ENCODE measurements at places on chromosomes 12 and 14.

- peak; percentile 62 for DNase-seq
Observed at GRCh38 chr12:68899251-68899771, 33.7 kb downstream of the CPM start.

GRCh38 chr12:97306147-97306546 lies 156.5 kb upstream of the RMST start:
- DNase-seq, result peak; percentile 15

GRCh38 chr14:58533446-58533845 lies 104.3 kb upstream of the DACT1 start:
- DNase-seq, result no peak

- DNase-seq, result peak; percentile 64
Observed at GRCh38 chr14:85546390-85546789, 16.4 kb downstream of the FLRT2 start.

DNA sequence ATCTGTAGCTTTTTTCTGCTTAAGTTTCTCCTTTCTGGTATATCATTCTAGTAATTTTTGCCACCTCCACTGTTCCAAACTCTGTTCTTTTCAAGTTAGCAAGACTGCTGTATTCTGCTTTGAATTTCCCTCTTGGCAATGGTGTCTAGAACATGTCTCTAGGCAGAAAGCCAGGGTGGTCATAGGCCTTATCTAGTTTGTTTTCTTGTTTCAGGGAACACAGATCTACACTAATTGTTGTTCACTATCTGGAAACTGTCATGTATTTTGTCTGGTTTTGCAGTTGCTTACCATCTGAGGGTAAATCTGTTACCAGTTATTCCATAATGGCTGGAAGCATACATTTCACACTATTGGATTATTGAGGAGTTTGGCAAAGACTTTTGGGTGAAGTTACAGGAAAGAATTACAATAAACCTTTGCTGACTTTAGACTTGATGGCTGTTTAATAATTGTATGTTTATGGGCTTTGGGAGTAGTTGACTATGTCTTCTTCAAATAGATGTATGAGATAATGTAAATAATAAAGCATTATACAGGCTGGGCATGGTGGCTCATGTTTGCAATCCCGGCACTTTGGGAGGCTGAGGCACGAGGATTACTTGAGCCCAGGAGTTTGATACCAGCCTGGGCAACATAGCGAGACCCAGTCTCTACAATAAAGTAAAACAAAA lies 41.4 kb downstream of the FUT8 start:
- DNase-seq, result no peak

DNA sequence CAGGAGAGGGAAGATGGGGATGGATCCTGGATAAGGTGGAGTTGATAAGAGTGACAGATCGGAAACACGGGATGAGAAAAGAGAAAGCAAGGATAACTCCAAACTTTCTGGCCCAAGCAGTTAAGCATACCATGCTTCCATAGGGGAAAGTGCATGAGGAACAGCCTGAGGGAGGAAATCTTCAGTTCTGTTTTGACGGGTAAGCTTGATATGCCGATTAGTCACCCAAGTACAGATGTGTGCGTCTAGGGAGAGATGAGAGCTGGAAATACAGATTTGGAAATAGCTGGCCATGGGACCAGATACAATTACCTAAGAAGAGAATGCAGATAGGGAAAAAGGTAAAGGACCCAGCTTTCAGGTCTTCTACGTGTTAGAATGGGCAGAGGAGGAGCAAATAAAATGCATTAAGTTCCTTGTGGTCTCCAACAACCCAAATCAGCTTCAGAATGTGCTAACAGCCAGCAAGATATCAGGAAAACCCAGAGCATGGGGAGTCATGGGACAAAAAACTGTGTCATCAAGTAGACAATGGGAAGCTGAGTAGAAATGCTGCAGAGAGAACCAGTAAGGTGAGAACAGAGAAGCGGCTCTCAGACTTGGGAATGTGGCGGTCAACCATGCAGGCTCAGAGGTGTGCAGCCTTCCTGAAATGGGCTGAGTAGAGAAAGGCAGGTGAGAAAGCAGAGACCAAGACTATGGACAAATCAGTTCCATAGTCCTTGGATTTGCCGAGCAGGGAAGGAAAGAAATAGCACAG lies 56.3 kb downstream of the PPP1R36 start:
- DNase-seq, result no peak

- DNase-seq, result no peak
Observed at GRCh38 chr12:29799591-29799990, 15.8 kb upstream of the TMTC1 start.

DNA sequence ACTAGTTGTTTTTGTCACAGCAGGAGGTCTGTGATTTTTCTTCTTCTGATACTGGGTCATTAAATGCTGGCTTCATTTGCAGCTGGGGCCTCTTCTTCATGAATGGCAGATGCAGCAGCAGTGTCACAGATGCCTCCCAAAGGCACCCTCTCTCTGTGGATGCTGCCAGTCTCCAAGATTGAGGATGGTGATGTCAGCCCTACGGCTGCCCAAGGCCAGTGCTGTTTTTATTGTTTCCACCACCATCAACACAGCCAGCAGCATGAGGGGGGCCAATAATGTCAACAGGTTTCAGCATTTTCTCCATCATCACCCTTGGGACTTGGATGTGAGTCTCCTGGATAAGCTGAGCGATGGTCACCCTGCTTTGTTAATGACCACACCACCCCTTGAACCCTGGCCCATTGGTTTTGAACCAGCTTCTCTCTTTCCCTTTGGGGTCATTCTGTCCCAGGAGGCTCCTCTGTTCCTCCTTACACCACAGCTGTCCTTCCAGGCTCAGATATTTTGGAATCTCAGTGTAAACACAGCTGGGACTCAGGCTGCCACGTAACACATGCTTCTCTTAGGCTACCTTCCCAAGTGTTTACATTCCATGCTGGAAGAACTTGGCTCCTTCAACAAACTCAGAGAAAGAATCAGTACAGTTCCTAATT lies 151.7 kb upstream of the DDHD1 start:
- DNase-seq, result no peak

GRCh38 chr14:101894365-101895081 lies 69.8 kb upstream of the DYNC1H1 start:
- peak; percentile 1 for DNase-seq

DNA sequence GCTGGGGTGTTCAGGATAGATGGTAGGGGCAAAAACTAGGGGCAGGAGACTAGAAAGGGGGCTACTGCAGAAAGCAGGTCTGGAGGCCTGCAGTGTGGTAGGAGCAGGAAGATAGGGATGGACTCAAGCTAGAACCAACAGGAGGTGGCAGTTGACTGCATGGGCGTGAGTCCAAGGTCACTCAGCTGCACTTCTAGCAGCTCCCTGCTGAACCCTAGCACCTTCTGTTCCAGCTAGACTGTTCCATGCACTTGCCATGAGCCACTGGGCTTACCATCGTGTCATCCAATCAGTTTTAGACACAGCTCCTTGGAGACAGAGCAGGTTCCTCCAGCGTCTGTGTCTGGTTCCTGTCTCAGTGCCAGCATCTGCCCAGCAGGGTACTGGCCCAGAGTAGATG lies 11.3 kb upstream of the KRT8 start:
- no peak for DNase-seq

GRCh38 chr14:38291681-38292467 lies 36.0 kb upstream of the CLEC14A start:
- no peak for DNase-seq

DNA sequence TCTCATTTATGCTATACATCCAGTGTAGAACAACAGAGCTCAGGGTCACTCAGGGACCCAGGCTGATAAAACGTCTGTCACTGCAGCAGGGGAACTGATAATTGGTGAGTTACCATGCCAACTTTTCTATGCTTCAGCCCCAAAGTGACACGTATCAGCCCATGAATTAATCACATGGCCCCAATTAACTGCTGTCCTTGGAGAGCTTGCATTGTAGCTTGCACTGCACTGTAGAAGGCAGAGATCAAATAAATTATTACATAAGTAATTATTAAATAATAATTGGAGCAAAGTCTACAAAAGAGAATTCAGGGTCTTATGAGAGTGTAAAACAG lies 144.6 kb downstream of the SUDS3 start:
- peak; percentile 57 for DNase-seq

GRCh38 chr12:124082687-124083086 lies 109.7 kb downstream of the ZNF664 start:
- no peak for DNase-seq

DNA sequence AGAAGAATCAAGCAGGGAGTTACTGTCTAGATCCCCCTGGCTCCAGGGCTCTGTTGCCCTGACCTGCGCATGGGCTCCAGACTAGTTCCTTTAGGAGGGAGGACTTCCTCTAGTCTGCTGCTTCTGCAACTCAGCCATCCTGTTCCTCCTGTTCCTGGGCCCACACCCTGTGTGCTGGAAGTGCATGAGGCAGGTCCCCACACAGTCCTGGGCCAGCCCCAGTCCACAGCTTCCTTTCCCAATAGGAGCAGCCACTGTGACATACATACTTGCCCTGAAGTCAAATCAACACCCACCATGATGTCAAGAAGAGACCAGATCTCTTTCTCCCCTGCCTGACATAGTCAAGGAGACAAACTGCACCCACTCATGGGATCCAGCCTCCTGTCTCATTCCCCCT lies 1.3 kb downstream of the SDR9C7 start:
- DNase-seq, result no peak

DNA sequence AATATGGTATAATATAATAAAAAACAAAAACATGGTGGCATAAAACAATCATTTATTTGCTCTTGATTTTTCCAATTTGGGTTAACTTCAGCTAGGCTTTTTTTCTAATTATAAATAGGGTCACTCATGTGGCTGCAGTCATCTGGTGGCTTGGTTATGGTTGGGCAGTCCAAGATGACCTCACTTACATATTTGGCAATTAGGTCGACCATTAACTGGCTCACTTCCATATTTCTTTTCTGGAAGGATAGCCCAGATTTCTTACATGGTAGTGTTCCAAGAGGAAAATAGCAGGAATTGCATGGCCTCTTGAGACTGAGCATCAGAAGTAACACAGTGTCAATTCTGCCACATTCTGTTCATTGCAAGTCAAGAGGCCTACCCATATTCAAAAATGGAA lies 153.4 kb downstream of the FUT8 start:
- no peak for DNase-seq

DNA sequence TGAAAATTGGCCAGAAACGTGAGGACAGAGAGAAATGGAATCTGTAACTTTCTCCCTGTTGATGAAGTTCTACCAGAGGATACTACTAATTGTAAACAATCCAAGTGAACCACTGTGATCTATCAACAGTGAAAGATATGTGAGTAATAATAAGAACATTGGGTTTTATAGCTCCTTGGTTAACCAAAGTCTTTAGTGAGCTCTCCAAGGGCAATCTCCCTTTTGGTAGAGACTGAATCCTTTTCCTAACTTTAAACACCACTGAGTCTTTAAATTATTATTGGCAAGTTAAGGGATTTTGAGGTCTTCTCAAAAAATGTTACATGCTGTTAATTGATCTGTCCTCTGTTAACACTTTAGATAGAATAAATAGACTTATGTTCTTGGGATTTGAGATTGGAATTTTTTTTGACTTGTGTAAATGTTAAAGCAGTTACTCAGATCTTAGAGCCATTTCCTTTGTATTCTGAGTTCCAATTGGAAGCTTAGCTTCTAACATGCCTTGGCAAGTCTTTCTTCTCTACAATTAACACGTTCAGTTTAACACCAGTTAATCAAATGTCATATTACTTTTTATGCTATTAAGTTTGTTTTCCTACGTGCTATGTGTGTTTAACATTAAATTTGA lies 338.2 kb upstream of the DDHD1 start:
- DNase-seq, result no peak

DNA sequence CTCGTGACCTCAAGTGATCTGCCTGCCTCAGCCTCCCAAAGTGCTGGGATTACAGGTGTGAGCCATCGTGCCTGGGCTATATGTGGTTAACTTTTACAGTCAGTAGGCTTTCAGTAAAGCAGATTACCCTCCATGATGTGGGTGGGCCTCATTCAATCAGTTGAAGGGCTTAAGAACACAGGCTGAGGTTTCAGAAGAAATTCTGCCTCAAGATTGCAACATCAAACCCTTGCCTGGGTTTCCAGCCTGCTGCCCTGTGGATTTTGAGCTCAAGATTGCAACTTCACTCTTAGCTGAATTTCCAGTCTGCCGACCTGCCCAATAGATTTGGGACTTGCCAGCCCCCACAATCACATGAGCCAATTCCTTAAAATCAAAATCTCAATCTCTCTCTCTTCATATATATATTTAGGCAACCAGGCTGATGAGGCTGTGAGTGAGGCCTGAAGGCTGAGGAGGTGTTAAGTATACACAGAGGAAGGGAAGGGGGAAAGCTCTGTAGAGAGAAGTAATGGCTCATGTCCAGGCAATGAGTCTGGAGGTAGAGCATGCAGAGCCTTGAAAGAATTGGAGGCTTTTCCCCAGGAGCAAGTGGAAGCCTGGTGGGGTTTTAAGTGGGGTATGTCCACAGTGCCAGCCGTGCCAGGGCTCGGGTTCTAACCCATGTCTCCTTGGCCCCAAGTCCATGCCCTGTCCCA lies 33.3 kb upstream of the ACTN1 start:
- no peak for DNase-seq

DNA sequence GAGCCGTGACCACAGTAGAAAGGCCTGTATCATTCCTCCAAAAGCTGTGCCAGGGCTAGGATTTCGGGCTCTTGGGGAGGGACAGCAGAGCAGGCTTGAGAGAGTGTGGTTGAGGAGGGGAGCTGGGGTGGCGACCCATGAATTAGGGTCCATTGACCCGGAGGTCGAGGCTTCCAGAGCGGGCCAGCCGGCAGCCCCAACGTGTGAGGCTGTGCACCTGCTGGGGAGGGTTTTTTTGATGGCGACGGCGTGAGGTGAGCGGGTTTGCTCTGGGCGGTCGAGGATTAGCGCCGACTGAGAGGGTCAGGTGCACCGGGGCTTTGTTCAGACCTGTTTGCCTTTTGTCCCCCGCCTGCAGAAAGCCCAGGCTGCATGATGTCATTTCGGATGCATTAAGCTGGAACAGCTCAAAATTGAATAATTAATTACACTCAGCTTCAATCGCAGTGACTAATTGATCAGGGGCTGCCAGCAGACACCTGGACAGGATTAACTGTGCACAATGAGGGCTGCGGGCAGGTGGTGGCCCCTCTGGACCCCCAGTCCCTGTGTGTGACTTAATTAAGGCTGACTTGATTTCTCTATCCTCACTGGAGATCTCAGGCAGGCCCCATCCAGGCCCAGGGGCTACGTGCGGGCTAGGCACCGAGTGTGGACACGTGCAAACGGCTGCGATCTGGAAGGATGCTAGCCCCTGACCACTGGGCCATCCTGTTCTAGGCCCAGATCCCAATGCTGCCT lies 42.1 kb upstream of the MEG3 start:
- DNase-seq, result no peak

- DNase-seq, result no peak
Observed at GRCh38 chr14:81141426-81141825, 79.3 kb downstream of the GTF2A1 start.

- no peak for DNase-seq
Observed at GRCh38 chr14:50941151-50941550, 3.1 kb downstream of the PYGL start.
